ENCODE measurements at places on chromosomes 6 and 20. TPM values are rescaled to one million over a fixed set of nuclear protein-coding genes. Genes with fewer than 3 reads are reported as not detected.

SYNDIG1 gene
- 16.4 TPM for total RNA-seq

SH3BGRL2 gene
- total RNA-seq = 2.7 TPM

TMEM14B gene
- total RNA-seq = 65.9 TPM

NKAPL gene
- total RNA-seq = not detected

FAM209B gene
- total RNA-seq = not detected

ABHD16B gene
- not detected for total RNA-seq

ANKRD6 gene
- total RNA-seq = 22.4 TPM

IYD gene
- not detected for total RNA-seq

KCNK16 gene
- not detected for total RNA-seq

FOXQ1 gene
- 0.15 TPM for total RNA-seq

FILIP1 gene
- 0.51 TPM for total RNA-seq

ZGPAT gene
- 20.6 TPM for total RNA-seq

KHDRBS2 gene
- total RNA-seq = not detected

SLC17A1 gene
- total RNA-seq = not detected

VSX1 gene
- not detected for total RNA-seq

UST gene
- total RNA-seq = 18.1 TPM
